ENCODE measurements at places on chromosomes 6 and 20.

DNA sequence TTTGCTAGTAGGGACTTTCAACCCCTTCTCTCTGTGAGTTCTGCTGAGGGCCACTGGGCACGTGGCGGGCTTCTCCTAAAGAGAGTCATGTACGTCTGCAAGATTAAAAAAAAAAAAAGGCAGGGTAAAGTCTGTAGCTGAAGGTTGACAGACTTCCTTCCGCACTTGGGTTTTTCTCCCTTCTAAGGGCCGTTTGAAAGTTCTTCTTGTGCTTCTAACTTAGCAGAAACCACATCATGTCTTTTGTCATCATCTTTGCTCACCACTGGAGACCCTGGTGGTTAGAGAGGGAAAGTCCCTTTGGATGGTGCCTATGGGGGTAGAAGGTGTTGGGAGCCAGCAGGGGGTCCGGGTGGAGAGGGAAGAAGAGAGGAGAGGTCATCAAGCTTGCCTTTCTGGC is 31.4 kb downstream of the PRDM1 start:
- DNase-seq, result peak; percentile 83

- DNase-seq, result peak; percentile 20
These were observed 25.9 kb upstream of the GTSF1L start for GRCh38 chr20:43752561-43753301.

DNA sequence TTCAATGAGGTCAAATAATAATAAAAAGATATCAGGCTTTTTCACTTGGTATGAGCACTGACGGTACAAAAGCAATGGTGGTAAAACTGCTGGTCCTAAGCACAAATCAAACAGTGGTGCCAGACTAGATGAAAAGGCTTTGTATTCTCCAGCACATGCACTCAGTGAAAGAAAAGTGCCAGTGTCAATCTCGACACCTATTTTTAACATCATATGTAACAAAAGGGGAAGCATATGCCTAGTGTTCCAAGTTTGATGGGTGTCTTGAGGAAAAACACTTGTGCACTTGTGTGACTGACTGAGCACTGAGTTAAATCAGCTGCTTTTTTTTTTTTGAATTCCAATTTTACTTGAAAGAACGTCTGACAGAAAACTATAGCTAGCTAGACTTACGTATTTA is 27.3 kb downstream of the MED23 start:
- no peak for DNase-seq

DNA sequence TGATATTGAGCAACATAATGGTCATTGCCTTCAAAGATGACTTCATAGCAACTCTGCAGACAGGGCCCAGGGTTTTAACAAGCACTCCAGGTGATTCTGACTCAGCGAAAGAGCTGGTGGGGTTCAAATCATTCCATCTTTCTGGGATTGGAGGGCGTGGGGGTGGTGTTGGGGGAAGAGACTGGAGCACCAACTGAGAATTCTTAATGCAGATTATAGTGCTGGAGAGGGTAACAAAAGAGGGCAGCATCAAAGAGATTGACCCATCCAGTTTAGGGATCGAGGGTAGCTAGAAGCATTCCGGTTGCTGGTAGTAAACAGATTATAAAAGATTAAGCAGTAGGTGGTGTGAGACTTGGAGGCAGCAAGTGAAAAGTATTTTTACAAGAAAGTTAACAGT is 15.9 kb downstream of the PFDN4 start:
- no peak for DNase-seq

Data from CD4-positive, alpha-beta T cell treated with Interleukin-4 for 1 hour (primary cell).